Esophagus squamous epithelium (tissue), 5 donors: ENCODE measurements at places on chromosomes 16 and 17. TPM values are rescaled to one million over a fixed set of nuclear protein-coding genes. Genes with fewer than 3 reads are reported as not detected.

DNA sequence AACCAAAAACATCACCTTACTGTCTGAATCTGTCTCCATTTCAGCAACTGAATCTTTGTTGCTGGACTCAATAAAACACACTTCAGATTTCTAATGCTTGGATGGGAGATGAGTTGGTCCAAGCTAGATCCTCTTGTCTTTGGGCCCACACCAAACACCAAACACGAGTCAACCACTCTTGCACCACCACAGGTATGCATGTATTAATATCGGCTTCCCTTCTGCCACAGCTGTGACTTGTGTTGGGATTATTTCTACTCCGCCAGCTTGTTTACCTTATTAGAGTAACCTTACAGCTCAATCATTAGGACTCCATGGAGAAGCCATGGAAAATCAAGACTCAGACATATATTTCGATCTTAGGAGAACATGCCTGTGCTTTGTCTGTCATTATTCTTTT is 49.9 kb downstream of the XYLT1 start:
- DNase-seq, result no peak

DNA sequence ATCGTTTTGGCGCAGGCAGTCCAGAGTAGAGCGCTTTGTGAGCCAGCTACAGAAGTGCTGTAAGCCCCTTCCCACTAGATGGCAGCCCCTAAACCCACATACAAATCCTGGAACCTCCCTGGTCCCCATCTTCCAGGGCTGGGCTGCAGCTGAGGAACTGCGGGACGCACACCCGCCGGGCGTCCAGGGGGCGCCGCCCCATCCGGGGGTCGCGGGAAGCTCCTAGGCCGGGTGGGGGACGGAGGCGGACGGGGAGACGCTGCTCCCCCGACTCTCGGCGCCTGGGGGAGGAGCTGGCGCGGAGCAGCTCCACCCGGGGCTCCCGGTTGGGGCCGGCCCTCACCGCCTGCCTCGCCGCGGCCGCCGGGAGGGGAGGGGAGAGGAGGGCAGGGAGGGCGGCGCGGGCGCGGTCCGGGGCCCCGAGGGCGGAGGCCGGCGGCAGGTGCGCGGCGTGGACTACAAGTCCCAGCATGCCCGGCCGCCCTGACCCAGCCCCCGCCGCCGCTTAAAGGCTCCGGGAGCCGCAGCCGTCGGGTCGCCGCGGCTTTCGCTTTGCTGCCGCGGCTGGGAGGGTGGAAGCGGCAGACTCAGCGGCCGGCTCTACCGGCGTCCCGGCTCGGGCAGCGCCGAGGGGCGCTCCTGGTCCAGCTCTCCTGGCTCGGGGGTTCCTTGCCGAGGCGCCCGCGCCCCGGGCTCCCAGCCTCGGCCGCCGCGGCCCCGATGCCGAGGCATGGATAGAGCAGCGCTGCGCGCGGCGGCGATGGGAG is at the start of gene KSR1:
Gene KSR1, plus strand, starts transcription at position 535 of the 767 bp plus-strand sequence. Its CDS starts 196 bp downstream, at position 731.
- peak; percentile 40 for DNase-seq

DNA sequence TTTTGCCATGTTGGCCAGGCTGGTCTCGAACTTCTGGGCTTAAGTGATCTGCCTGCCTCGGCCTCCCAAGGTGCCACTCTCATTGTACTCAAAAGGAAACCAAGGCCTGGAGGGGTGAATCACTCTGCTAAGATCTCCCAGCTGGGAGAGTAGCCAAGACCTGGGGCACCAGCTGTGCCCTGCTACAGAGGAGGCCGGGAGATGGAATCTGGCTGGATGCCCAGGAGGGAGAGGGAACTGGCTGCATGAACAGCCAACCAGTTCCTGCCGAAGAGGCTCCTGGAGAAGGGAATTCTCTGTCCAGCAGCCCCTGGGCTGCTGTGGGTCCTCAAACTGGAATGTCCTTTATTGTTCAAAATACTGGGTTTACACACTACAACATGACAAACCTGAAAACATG is 238.7 kb upstream of the CIBAR2 start:
- DNase-seq, result peak; percentile 26

GRCh38 chr17:8503807-8504206 is 68.1 kb downstream of the NDEL1 start:
- DNase-seq, result no peak

DNA sequence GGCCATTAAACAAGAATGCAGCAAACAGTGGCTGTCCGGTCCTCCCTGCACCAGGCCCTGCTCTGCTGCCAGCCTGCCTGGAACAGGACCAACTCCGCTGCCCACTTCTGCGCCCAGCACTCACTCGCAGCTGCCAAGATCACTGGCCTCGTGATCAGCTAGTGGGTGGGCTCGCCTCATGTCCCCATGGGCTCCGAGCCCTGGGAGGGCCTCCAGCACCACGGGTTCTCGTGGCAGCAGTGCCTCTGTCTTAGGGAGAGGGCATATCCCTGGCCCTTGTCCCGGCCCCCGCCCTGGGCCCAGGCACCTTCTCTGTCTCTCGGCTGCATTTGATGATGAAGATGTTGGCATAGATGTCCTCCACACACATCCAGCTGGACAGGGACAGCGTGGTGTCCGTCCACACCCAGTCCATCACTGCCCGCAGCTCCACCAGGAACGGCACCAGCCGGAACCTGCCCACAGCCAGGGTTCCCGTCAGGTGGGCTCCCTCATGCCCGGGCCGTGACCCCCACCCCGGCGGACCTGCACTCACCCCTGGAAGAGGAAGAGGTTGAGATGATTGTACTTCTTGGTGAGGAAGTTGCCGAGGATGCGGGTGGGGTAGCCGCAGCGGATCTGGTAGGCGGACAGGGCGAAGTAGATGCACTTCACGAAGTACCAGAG is 13.1 kb downstream of the CTU2 start:
- no peak for DNase-seq

DNA sequence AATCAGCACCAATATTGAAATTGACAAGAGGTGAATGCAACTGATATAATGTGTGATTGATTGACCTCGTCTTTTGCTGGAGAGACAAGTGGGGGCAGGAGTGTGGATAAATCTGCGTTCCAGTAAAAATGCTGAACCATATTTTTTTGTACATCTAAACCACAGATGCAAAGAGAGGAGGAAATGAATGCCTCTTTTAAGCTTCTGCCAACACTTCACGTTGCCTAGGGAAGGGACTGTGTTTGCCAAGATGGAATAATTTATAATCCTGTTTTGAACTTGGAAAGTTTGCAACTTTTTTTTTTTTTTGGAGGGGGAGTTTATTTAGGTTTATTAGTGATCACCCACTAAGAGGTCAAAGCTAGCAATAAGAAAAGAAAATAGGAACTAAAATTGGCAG is 288.2 kb upstream of the EEF2KMT start:
- no peak for DNase-seq

DNA sequence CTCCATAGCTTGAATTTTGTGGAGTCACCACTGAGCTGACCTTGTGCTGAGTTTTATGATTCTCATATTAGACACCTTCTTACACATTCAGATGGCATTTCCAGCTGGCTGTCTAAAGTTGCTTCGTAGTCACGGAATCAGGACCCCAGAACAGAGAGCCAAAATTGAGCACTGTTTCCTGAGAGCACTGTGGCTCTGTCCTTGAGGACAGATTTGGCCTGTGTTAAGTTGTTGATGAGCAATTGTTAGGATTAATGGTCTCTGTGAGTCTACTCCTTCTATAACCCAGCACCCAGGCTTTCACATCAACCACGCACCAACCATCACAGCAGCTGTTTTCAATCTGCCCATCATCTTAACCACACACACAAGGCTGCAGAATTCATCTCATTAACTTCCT is 277.5 kb upstream of the HSBP1 start:
- DNase-seq, result no peak

- no peak for DNase-seq
Measured at GRCh38 chr17:32289471-32290070, 23.9 kb downstream of the RHBDL3 start.

- no peak for DNase-seq
Measured at GRCh38 chr16:80200079-80200478, 340.7 kb upstream of the DYNLRB2 start.

- no peak for DNase-seq
Measured at GRCh38 chr16:86243123-86243473, 267.2 kb upstream of the FOXF1 start.

GRCh38 chr16:11640987-11641817 is 27.1 kb upstream of the SNN start:
- no peak for DNase-seq

DNA sequence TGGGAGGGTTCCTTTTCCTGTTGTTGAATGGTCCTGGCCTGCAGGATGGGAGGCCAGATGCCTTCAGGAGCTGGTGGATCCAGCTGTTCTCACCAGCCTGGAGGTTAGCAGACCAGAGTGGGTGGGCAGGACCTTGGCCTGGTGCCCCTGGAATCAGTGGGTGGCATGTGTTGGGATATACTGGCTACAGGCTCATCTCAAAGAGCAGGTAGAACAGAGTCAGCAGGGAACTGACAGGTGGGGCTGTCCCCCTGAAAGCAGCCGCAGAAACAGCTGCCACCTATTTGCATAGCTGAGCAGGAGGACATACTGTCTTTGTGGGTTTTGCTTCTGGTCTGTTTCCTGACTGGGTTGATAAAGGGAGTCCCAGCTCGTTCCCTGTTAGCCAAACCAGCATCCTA is 144.1 kb downstream of the RAB11FIP4 start:
- DNase-seq, result no peak

DNA sequence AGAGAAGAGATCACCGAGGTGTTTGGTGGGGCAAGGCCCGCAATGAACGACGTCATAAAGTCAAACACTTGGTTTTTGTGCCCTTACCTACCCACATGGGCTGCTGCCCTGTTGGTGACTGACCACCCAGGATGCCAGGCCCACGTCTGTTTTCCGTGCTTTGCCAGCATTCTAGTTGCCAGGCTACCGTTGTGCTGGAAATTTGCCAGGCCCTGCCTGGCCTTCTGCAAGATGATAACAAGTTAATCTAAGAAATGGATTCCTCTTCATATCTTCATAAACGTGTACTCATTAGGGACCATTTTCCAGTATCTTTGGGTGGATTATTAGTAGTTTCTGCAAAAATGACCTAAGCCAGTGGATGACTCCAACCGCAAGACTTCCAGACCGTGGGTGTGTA is 35.4 kb downstream of the SLC6A4 start:
- no peak for DNase-seq

DNA sequence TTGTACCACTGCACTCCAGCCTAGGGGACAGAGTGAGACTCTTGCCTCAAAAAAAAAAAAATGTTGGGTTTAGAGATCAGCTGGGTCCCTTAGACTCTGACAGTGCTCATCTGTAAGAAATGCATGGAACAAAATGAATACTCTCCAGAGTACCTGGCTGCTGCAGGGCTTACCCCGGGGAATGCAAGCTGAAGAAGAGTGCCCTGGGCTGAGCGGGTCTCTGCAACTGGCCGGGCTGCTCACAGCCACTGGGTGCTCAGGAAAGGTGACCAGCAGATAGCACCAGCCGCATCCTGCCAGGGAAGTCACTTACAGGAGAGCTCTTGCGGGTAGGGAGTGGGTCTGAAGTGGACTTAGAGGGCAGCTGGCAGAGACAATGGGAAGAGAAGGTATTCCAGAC is 82.1 kb downstream of the GAS7 start:
- DNase-seq, result no peak

DNA sequence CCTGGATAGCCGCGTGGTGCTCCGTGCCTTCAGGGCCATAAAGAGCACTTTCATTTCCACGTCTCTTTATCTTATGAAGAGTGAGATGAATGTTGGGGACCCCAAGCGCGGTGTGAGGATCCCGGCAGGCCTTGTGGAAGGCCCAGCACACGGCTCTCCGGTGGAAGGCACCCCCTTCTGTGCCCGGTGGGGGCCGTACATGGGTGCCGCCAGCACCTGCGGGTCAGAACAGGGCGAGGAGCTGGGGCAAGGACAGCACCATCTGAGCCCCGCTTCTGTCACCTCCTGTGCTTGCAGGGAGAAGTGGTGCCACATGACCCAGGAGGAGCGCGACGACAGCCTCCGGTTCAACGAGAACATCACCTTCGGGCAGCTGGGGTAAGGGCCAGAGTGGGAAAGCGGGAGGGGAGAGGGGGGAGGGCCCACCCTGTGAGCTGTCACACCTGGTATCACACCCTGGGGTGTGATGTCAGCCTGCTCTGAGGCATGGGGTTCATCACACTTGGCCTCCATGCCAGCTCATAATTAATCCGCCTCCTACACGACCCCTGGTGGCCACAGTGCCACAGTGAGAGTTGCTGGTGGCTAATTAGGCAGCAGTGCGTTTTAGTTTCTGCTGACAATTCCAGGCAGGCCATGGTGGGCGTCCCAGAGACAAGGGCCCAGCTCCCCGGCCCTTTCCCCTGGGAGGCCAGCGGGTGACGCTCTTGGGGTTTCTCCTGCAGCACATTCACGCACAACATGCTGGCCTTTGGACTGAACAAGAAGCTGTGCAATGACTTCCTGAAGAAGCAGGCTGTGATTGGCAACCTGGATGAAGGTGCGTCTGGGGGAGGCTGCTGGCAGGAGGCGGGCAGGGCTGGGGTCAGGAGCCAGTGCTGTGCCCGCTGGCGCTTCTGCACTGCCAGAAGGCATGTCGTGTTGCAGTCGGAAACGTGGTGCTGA is 25.7 kb downstream of the CIBAR2 start:
- no peak for DNase-seq

- no peak for DNase-seq
Measured at GRCh38 chr16:51821527-51821926, 670.5 kb upstream of the SALL1 start.

GRCh38 chr16:58960484-58960883 is 226.4 kb upstream of the GOT2 start:
- DNase-seq, result no peak

- no peak for DNase-seq
Measured at GRCh38 chr16:85716022-85716679, 27.4 kb upstream of the GINS2 start.

DNA sequence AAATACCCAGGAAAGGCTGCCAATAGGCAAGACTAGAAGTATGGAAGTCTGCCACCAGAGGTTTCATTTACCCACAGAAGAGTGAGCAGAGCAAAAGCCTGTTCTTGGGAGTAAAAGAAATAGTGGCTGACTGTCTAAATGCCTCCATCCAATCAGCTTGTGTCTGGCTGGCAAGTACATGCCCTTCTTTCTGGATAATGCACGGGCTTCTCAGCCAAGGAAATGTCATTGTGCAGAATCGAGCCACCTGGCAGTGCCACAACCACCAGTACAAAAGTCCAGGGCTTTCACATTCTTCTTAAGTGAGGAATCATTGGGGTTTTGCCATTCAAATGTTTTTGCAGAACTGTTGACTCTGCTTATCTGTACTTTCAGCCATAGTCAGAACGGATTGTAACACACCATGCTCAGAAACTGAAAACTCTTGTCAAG is 10.1 kb upstream of the ERCC4 start:
- DNase-seq, result no peak

- DNase-seq, result no peak
Measured at GRCh38 chr17:46979147-46979863, at the start of gene RPRML. TSS of gene RPRML (minus strand) at chr17:46979253. CDS start at chr17:46979007, 246 bp downstream.

GAS2L2 gene
- total RNA-seq, result not detected

CD300LB gene
- total RNA-seq, result 0.19 TPM

TOM1L2 gene
- total RNA-seq, result 55.5 TPM

NGFR gene
- 6.4 TPM for total RNA-seq

KLHL10 gene
- total RNA-seq, result not detected

TSNAXIP1 gene
- total RNA-seq, result 0.48 TPM

PRR29 gene
- total RNA-seq, result not detected

ACSM3 gene
- 6.3 TPM for total RNA-seq

KRT9 gene
- not detected for total RNA-seq

APOBR gene
- 0.79 TPM for total RNA-seq

ABCA5 gene
- 20.0 TPM for total RNA-seq
